Activated CD8-positive, alpha-beta memory T cell treated with anti-CD3 and anti-CD28 coated beads, Interleukin-2, amount 50 U/mL, for 4 hours (primary cell): ENCODE measurements at places on chromosomes 13 and 19.

- no peak for DNase-seq
Observed at GRCh38 chr19:46076951-46077814, 36.4 kb upstream of the IGFL4 start.

- no peak for DNase-seq
Observed at GRCh38 chr13:87052731-87053130, 618.4 kb upstream of the SLITRK5 start.

- no peak for DNase-seq
Observed at GRCh38 chr19:35347171-35347929, at the start of gene FFAR1. TSS of gene FFAR1 (plus strand) at chr19:35347902. CDS start at chr19:35351552, 3,650 bp downstream.

- DNase-seq: no peak
Observed at GRCh38 chr13:93226623-93227279, at the start of gene GPC6. TSS of gene GPC6 (plus strand) at chr13:93226807.

DNA sequence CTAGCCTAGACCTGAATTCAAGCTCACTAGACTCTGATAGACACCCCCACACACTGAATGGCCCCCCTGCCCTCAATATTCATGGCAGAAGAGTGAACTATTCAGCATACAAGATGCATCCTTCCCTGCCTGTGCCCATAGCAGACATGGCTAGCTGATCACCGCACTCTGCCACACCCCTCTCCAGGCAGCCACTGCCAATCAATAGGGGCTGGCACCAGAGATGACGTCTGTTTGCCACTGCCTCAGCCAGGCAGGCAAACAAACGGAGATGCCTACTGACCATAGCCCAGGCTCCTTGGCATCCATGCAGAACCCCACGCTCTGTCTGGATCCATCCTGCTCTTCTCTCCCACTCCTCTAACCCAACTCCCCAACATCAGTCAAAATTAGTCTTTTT is 13.8 kb upstream of the NPAS1 start:
- DNase-seq: no peak

DNA sequence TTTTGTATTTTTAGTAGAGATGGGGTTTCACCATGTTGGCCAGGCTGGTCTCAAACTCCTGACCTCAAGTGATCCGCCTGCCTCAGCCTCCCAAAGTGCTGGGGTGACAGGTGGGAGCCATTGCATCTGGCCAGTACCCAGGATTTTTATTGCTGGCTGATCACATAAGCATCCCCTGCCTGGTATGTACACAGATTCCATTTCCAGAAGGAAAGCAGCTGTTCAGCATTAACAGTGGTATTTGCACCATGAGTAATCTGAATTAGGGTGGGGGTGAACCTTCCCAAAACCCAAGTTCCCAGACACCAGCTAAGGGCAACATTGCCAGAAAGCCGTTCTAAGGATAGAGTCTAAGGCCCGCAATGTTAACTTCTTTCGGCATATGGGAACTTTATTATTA is 7.3 kb downstream of the ZNF555 start:
- no peak for DNase-seq

DNA sequence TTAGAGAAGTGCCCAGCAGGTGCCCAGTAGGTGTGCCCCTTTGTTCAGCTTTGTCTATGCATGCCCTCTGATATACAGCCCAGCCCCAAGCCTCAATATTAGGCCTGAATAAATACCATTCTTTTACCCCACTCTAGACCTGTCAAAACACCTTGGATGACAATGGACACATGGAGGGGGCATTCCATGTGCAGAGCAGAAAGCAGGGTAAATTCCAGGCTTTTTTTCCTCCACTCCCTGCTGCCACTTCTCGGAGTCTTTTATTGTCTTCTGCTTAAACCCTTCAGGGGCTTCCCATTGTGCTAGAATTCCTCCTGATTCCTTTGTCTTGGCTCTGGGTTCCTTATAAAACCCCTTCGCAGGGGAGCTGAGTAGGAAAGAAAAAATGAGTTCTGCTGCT is 5.8 kb upstream of the FRY start:
- DNase-seq: no peak

- no peak for DNase-seq
Observed at GRCh38 chr13:102369302-102369701, 32.5 kb downstream of the FGF14 start.

DNA sequence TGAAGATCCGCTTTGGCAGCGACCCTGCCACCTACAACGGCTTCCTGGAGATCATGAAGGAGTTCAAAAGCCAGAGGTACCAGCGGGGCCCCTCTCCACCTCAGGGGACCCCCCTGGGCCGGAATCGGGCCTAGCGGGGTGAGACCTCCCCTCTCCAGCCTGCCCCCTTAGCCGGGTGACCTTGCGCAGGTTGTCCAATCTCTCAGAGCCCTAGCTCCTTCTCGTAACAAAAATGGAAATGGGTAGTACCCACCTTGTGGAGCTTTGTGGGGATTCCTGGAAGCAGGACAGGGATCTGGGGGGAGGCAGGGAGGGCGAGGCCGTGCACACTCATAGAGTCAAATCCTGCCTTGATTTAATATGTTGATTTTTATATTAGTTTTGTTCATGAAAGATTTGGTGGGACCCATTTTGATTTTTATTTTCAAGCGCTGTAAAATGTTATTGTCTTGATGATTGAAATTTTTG is 658 bp downstream of the SIN3B start:
- no peak for DNase-seq
